SJSA1 (cell line): ENCODE measurements at places on chromosomes 3 and 15.

DNA sequence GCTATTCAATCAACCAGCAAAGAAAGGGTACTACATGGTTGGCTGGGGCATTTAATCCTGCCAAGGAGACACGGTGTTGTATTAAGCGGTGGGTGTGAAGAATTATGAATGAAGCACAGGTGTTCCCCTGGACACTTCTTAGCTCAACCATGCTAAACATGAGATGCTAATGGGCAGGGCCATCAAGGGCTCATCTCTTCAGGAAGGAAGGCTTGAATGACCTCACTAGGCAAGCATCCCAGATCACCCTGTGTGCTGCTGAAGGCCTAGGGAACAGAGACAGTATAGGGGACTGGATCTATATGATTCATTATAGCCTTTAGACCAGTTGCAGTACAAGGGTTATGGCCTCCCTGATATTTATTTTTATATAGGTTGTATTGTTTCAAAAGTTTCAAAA, 221.3 kb upstream of the SLCO3A1 start:
- DNase-seq = no peak

GRCh38 chr15:41945731-41946130, 26.6 kb downstream of the EHD4 start:
- DNase-seq = no peak

- no peak for DNase-seq
These were observed 25.8 kb upstream of the TGM5 start for GRCh38 chr15:43292375-43293078.

GRCh38 chr15:67104510-67104909, 39.1 kb downstream of the SMAD3 start:
- DNase-seq = no peak

DNA sequence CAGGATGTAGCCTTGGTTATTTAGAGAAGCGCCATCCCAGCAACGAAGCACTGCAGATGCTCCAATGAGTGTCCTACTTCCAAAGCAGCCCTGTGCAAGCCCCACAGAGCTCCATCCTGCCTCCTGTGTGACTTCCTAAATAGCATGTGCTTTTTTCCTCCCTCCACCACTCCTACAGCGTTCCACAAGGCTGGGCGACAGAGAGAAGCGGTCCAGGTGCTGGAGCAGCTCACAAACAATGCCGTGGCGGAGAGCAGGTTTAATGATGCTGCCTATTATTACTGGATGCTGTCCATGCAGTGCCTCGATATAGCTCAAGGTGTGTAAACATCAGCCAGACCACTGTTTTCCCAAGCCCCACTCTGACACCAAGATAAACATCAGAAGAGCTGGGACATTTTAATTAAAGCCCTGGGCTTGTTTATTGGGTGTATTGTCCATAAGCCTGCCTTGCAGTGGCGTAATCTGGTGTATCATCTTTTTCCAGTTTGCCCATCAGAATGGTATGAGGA, 22.2 kb upstream of the RHO start:
- DNase-seq = no peak

DNA sequence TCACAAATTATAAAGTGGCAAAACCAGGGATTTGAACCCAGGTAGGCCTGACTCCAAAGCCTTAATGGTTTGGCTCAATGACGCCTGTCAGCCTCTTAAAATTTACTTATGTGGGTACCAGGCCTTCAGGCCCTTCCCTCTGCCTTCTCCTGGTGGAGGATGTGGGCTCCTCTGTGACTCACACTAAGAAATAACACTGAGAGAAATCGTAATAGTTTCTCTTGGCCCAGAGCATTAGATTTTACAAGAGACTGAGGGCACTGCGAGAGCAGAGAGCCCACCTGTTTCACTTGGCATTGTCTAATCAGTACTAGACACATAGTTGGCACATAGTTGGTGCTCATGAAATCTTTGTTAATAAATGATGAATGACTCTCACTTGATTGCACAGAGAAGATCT, 505.2 kb downstream of the SHQ1 start:
- DNase-seq = peak; percentile 7

DNA sequence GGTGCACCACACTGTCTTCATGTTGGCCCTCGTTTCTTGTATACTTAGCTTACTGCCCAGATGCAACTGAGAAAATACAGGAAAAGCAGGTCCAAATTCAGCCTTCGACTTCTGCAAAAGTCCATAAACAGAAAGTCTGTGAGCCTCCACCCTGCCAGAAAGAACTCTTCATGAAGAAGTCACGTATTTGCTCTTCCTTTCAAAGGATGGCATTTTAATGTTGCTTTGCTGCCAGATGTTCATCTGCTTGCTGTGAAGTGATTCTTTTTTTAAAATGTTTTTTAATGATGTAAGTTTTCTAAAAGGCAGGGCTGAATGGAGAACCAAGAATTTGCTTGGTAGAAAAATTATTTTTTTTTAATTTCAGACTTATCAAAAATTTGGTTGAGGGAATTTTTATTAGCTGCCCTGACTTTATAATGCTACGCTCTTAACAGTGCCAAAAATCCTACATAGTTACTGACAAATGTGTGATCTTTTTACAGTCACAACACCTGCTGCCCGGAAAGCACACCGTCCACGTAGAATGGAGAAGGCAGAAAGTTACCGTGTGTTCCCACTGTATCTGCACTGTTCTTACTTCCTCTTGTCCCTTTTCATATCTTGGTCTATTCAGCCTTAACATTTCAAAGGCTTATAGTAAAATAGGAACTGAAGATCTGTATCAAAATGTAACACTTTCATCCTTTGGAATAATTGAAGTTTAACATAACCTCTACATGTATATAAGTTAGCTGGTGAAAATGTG, 136.3 kb downstream of the LRRC28 start:
- no peak for DNase-seq

GRCh38 chr3:37603722-37604121, 258.0 kb upstream of the CTDSPL start:
- DNase-seq = no peak

DNA sequence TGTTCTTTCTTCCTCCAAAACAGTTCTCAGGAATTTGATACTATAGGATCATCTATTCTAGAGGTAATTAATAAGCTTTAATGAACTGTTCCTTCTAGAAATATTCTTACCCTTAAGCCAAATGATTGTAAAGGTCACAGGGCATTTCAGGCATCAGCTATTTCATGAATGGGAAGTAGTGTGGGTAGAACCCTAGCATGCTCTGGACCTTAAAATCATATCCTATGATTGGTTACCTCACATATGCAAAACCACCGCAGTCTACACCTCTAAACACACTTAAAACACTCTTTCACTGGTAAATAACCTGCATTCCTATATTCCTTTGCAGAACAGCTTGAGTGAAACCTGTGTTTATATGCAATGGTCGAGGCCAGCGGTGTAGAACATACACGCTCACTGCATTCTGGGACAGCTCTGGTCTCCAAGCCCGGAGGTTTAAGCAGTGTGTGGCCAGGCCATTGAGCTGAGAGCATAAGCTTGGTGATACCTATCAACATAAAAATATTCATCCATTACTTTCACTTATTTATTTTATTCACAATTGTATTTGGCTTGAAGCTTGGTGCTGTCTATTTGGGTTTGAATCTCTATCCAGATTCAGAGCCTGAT, 87.7 kb upstream of the RASGRP1 start:
- DNase-seq = no peak

- no peak for DNase-seq
These were observed at the start of gene PLXNB1 for GRCh38 chr3:48429960-48430707. Gene PLXNB1, minus strand, starts transcription at chr3:48430086. Its CDS starts 5,475 bp downstream, at chr3:48424611.

GRCh38 chr3:127097481-127097880, 95.5 kb upstream of the PRR23E start:
- DNase-seq = no peak

GRCh38 chr15:101451266-101451799, 38.2 kb downstream of the PCSK6 start:
- DNase-seq = no peak

DNA sequence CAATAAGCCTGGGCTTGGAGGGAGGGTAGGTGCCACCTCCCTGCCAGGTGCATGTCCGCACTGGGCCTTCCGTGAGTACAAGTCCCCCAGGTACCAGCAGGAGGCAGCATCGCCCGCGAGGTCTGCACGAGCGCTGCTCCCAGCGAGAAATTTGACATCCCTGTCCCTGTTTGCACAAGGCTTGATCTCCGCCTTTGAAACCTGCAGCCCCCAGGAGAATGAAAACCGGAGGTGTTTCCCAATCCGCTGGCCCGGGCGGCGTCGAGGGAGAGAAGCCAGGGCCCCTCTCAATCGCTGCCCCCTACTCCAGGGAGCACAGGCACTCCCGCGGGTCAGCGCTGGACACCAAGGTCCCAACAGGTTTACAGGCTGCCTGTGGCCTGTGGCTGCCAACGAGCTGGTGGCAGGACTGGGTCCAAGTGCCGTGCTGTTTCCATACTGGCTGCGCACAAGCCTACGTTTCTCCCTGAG, 961 bp downstream of the HAPLN3 start:
- no peak for DNase-seq

DNA sequence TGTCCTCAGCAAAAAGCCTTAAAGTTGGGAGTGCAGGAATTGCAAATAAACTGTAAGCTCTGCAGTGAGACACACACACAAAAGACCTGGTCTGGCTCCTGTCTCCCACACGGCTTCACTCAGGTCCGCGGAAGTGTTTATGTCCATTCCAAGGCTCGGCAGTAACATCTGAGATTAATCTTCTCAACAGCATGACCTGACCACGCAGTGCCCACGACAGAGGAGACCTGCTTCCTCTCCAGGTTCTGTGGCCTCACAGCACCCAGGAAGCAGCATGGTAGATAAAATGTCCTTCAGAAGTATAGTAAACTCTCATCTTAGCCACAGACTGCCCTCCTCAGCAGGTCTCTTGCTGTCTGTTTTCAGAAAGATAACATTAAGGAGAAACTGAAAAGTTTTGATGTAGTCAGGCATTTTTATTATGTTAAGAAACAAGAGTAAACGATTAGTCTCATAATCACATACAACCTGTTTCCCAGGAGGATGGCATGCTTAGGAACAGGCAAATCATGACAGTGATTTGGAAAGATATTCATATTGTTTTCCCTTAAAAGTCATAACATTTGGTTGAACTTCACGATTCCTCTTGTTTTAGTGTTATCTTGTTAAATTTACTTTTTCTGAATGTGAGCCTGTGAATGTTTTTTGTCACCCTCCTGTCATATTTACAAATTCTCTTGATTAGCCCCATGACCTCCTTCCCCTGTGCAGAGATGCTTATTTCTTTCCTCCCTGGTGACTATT, 34.6 kb downstream of the CD200R1L start:
- no peak for DNase-seq

DNA sequence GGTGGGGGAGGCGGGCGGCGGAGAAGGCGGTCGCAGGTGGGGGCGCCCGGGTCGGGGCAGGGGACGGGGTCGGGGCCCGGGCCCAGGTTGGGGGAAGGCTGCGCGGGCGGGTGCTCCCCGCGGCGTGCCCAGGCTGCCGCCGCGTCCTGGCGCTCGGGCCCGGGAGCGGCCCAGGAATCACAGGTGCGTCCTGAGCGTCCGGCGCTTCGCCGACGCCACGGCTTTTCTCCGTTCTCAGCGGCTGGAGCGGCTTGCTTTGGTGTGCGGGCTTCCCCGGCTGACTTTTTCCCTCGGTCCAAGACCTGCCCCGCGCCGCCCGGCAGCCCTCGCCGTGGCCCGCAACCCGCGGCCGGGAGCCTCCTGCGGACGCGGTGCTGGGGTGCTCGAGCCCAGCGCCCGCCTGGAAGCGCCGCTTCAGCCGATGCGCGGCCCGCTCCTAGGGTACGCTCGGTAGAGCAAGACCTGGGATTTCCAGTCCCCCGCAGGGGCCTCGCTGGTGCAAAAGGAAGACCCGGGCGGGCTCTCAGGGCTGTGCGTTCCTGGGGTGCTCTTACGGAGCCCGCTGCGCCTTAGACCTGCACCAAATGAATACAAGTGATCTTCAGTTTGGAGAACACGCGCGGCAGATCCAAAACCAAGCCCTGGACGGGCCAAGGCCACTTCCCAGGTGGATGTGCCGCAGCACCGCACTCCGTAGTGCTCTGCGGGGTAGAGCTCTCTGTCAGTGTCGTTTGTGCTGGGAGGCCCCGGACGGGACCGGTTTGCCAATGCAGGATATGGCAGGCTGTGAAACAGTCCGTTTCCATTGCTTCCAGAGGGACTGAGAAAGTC, 639 bp downstream of the NIPA1 start:
- peak; percentile 55 for DNase-seq

DNA sequence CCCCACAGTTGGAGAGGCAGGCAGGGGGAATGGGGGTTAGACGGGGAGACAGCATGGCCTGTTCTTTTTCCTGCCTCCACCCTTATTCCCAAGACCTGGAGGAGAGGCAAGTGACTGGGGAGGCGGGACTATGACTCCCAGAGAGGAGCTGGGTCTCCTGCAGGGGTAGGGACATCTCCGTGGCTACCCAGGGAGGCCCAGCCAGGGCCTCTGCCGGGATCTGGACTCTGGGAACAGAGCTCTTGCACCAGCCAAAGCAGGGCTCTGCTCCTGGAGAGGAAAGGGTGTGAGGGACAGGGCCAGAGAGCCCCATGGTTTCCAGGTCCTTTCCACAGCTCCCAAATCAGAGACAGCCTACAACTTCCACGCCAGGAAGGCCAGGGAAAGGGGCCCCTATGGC, 22.8 kb downstream of the CFAP100 start:
- DNase-seq = no peak

DNA sequence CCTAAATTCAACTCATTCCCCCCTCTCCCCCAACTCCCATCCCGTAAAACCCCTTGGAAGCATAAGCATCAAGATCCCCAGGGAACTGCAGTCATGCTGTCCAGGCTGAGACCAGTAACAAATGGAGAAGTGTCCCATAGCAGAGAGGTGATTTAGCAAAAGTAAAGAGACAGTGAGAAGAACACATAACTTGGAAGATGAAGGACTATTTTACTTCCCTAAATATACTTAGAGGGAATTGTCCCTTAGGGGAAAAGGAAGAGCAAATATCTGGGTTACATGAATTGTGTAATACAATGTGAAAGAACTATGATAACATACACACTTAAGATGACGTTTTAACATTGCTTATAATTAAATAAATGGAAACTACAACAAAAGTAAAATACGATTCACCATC, 61.6 kb upstream of the LRRFIP2 start:
- no peak for DNase-seq

GRCh38 chr3:87993566-87993965, 65.2 kb downstream of the CGGBP1 start:
- no peak for DNase-seq

- no peak for DNase-seq
These were observed 15.9 kb downstream of the SPICE1 start for GRCh38 chr3:113499081-113499480.

- peak; percentile 50 for DNase-seq
These were observed 97.7 kb upstream of the PHLDB2 start for GRCh38 chr3:111761309-111761795.

- DNase-seq = no peak
These were observed 87.3 kb downstream of the PGPEP1L start for GRCh38 chr15:98920091-98920880.

GRCh38 chr3:152267831-152268554, 736 bp upstream of the MBNL1 start:
- no peak for DNase-seq
